ENCODE measurements at places on chromosomes 5 and 9. TPM values are rescaled to one million over a fixed set of nuclear protein-coding genes. Genes with fewer than 3 reads are reported as not detected.

Gene DDX4
- not detected for polyA plus RNA-seq

Gene SHOC1
- polyA plus RNA-seq: 2.5 TPM

Gene TPPP
- 5.8 TPM for polyA plus RNA-seq

Gene SPATA31D4
- polyA plus RNA-seq: not detected

Gene SPATA9
- polyA plus RNA-seq: 1.1 TPM

Gene ARHGEF28
- polyA plus RNA-seq: 21.9 TPM

Gene ZNF300
- polyA plus RNA-seq: 4.0 TPM

Gene C1QTNF2
- polyA plus RNA-seq: 1.4 TPM

Gene LPAR1
- 2.9 TPM for polyA plus RNA-seq

Gene TRIM23
- polyA plus RNA-seq: 4.4 TPM

Gene SHISAL2B
- polyA plus RNA-seq: not detected

Gene FCN2
- polyA plus RNA-seq: 2.8 TPM

Gene C1QTNF3
- polyA plus RNA-seq: 6.3 TPM

Gene PIP5KL1
- polyA plus RNA-seq: 4.3 TPM

Gene LRRC70
- polyA plus RNA-seq: 4.9 TPM

Gene SLC1A1
- 19.6 TPM for polyA plus RNA-seq

Gene PCDHA3
- 0.13 TPM for polyA plus RNA-seq

Gene EGFLAM
- polyA plus RNA-seq: 5.9 TPM

Gene CDHR2
- polyA plus RNA-seq: 8.0 TPM

Gene CNOT6
- 5.9 TPM for polyA plus RNA-seq

Gene TTLL11
- 2.3 TPM for polyA plus RNA-seq

Gene CAMK2A
- polyA plus RNA-seq: 0.90 TPM

Gene FBN2
- polyA plus RNA-seq: 0.11 TPM

Gene WWC1
- 74.4 TPM for polyA plus RNA-seq

Gene SLC6A7
- polyA plus RNA-seq: not detected

Gene GABRP
- polyA plus RNA-seq: 3.4 TPM

Gene BRD3
- 7.7 TPM for polyA plus RNA-seq

Gene SLC22A4
- polyA plus RNA-seq: 7.6 TPM

Gene NTRK2
- polyA plus RNA-seq: 20.0 TPM

Gene AFAP1L1
- 4.8 TPM for polyA plus RNA-seq

Gene ANKRD33B
- polyA plus RNA-seq: 4.8 TPM

Gene IL9
- not detected for polyA plus RNA-seq

Gene ENHO
- polyA plus RNA-seq: 2.7 TPM

Gene STC2
- polyA plus RNA-seq: 2.1 TPM

Gene FST
- polyA plus RNA-seq: 0.45 TPM

Gene DDX46
- polyA plus RNA-seq: 11.3 TPM

Gene EPB41L4A
- polyA plus RNA-seq: 10.2 TPM

Gene ALDOB
- 4,265 TPM for polyA plus RNA-seq

Gene CCDC112
- 3.8 TPM for polyA plus RNA-seq

Gene SLC27A6
- not detected for polyA plus RNA-seq

Gene ADAMTSL2
- polyA plus RNA-seq: 20.0 TPM

Gene ITK
- polyA plus RNA-seq: 0.11 TPM

Gene MYOT
- polyA plus RNA-seq: 2.3 TPM

Gene RANBP6
- polyA plus RNA-seq: 9.5 TPM

Gene CD72
- 2.3 TPM for polyA plus RNA-seq

Gene ZBTB26
- 3.4 TPM for polyA plus RNA-seq

Gene MEIKIN
- polyA plus RNA-seq: not detected
